Stimulated activated CD4-positive, alpha-beta T cell treated with anti-CD3 and anti-CD28 coated beads, TNF-alpha, amount 100 ng/mL, for 1 hour (primary cell): ENCODE measurements at places on chromosomes 16 and 17.
A peak's percentile ranks its signal among the peaks of the same experiment; 100 is the strongest.

DNA sequence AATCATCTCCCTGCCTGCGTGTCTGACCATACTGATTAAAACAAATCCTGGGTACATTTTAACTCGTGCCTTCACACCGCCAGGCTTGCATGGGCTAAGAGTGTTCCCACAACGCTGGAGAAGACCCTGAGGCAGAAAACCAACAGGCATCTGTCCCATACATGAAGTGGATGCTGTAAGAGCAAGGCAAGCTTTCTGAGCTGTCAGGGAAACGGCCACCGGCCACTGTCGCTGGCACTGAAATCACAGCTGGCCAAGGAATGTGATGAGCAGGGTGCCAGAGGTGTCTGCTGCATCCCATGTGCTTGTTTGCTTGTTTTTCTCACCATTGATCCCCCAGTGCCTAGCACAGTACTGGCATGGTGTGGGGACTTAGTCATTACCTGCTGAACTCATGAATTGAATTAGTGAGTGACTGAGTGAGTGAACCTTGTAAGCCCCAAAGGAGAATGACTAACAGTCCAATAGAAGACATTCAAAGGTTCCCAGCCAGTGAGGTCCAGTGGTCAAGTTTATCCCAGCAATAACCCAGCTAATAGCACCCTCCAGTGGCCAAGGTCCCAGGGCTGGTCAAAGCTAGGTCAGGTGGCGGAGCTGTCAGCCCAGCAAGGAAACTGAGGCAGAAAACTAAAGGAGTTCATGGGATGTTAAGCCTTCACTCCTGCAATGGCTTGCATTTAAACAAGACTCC, 92.7 kb upstream of the CDH5 start:
- DNase-seq, result no peak

GRCh38 chr17:76872221-76872873, 4.1 kb downstream of the MGAT5B start:
- DNase-seq, result no peak

GRCh38 chr17:43932923-43933322, 9.4 kb downstream of the PPY start:
- no peak for DNase-seq

DNA sequence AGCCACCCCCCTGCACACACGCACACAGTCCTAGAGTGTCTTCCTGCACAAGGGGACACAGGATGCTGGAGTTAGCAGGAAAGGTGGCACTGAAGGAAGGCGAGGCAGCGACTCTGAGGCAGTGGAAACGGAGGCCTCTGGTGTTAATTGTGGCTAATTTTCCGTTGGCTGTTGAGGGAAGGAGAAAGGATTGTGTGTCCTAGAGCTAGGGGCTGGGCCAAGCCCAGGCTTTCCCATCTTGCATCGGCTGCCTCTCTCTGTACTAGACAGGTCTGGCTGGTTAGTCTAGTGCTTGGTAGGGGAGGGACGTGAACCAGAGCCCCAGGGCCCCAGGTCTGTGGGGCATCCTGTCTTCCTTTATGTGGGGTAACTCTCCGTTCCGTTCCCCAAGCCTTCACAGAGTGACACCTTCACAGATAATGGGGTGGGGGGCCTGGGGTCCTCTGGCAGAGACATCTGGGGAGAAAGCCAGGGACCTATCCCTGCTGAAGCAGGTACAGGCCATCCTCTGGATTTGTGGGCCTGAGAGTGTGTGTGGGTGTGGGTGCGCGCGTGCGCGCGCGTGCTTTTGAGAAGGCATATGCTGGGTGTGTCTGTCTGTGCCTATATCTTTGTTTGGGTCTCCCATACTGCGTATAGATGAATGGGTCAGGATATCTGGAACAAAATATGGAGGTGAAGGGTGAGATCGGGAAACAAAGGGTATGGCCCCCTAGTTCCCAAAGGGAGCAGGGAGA, at the start of gene CHD3:
TSS of gene CHD3 (plus strand) at position 606 of the 737 bp plus-strand sequence. CDS start 212 bp downstream, outside the sequence.
- no peak for DNase-seq

- DNase-seq, result peak; percentile 54
Observed at GRCh38 chr17:65100316-65101140, 36.6 kb upstream of the RGS9 start.

GRCh38 chr16:87926246-87927194, 9.8 kb downstream of the CA5A start:
- no peak for DNase-seq

- DNase-seq, result no peak
Observed at GRCh38 chr16:57051696-57052228, 40.6 kb upstream of the CPNE2 start.

GRCh38 chr17:67970783-67971182, 25.5 kb downstream of the C17orf58 start:
- no peak for DNase-seq

DNA sequence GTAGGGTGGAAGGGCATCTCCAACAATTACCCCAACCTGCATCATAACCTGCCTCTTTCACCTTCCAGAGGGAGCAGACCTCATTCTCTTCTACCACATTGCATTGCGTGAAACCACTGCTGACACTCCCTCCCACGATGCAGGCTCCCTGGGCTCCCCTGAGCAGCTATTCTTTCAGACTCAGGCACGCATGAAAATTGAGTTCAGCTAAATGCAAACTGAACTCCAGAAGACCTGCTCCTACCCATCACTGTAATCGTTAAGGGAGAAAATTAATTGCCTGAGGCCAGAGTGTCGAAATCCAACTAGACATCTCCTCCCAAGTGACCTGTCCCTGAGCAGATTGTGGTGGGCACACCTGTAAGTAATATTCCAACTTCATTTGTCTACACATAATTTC, 186.0 kb downstream of the GRIN2A start:
- no peak for DNase-seq

DNA sequence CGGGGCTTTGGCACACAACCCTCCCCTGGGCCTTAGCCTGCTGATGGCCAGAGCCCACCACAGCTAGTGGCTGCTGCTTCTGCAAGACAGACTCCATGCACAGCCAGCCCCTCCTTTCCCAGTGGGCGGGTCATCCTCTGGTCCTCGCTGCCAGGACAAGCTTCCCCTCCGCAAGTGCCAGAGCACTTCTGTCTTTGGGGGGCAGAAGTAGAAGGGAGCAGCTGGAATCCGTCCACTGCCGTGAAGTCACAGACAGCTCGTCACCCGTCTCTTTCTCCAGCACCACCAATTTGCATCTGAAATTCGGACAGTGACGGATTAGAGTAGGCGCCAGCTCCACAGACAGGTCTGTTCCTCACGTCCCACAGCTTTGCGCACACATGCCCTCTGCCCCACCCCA, 31.3 kb upstream of the NAT9 start:
- DNase-seq, result no peak

- DNase-seq, result no peak
Observed at GRCh38 chr17:81612172-81612970, 24.5 kb downstream of the NPLOC4 start.

GRCh38 chr16:75653922-75654321, 6.3 kb downstream of the TERF2IP start:
- DNase-seq, result no peak

DNA sequence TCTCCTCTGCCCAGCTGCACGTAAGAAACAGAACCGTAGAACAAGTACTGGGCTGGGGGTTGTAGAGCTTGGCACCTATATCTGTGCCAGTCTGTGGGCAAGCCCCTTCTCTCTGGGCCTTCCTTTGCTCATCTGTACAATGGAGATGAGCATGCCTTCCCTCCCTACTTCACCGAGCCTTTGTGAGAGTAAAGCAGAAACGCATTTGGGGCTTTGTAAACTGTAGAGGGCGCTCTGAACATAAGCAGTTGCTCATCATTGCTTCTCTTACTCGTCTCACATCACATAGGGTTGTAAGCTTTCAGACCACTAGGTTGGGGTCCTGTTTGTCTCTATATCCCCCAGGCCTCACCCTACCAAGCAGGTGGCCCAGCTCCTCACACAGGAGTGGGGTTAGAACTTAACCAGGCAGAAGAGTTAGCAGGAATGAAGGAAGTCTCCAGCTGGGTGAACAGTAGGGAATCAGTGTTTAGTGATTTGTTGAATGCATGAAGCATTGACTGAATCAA, 15.1 kb downstream of the SAMD14 start:
- DNase-seq, result no peak

- DNase-seq, result no peak
Observed at GRCh38 chr17:8360260-8360659, 16.2 kb downstream of the KRABD2 start.

- DNase-seq, result no peak
Observed at GRCh38 chr17:59757470-59757869, 50.0 kb downstream of the VMP1 start.

GRCh38 chr17:27609611-27610303, 21.2 kb upstream of the LGALS9 start:
- no peak for DNase-seq

DNA sequence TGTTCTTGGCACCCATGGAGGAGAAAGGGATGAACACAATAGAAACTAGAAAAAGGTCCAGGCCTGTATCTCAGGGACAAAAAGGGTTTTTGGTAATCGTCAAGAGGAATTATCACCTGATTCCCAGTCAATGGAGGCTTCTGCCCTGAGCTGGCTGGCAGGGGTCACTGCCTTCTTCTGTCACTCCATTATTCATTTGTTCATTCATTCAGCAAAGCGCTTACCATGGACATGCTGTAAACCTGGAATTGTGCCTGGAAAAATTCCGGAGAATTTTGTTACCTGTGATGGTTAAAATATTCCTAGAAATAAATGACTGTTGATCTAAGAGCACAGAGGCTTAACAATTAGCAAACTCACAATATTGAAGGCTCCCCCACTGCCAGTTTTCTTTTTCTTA, 212.3 kb downstream of the SHISA9 start:
- no peak for DNase-seq

GRCh38 chr17:8953156-8953885, 12.2 kb downstream of the PIK3R5 start:
- no peak for DNase-seq

- DNase-seq, result no peak
Observed at GRCh38 chr17:39973496-39973895, 7.1 kb upstream of the PSMD3 start.

DNA sequence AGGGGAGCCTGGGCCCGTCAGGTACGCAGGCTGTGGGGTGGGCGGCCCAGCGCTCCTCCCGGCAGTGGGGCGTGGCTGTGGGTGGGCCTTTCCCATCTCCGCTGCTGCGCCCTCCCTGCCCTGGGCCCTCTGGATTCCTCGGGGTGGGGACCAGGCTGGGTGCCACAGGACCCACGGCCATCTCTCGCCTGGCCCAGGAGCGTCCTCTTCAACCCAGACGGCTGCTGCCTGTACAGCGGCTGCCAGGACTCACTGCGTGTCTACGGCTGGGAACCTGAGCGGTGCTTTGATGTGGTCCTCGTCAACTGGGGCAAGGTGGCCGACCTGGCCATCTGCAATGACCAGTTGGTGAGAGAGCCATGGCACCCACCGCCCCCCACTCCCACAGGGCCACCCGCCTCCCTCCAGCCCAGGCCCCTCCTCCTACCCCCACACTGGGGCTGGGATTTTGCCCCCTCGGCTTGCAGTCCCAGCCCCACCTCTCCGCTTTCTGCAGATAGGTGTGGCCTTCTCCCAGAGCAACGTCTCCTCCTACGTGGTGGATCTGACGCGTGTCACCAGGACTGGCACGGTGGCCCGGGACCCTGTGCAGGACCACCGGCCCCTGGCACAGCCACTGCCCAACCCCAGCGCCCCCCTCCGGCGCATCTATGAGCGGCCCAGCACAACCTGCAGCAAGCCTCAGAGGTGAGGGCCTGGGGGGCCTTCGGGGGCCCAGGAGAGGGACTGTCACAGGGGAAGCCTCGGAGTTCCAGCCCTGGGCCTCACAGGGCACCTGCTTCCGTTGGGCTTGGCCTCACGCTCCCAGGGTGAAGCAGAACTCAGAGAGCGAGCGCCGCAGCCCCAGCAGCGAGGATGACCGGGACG, 17.2 kb downstream of the KATNB1 start:
- no peak for DNase-seq

DNA sequence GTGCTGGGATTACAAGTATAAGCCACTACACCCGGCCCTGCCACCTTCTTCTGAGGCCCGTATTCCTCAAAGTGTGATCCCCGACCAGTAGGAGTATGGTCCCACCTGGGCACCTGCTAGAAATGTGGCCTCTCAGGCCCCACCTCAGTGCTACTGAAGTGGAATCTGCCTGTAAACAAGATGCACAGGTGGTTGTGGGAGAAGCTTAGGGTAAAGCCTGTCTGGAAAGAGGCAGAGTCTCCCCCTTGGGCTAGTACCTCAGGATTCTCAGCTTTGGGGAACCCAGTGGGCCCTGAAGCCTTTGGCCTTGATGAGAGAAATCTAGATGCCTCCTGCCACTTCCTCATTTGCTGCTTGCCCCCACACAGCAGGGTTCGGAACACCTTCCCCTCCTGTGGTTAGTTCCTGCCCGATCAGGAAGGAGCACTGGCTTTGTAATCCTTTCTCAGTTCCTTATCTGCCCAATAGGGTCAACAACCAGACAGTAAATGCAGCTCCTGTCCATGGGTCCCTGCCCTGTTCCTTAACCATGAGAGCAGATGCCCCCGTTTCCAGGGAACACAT, 25.2 kb downstream of the TK2 start:
- DNase-seq, result no peak

DNA sequence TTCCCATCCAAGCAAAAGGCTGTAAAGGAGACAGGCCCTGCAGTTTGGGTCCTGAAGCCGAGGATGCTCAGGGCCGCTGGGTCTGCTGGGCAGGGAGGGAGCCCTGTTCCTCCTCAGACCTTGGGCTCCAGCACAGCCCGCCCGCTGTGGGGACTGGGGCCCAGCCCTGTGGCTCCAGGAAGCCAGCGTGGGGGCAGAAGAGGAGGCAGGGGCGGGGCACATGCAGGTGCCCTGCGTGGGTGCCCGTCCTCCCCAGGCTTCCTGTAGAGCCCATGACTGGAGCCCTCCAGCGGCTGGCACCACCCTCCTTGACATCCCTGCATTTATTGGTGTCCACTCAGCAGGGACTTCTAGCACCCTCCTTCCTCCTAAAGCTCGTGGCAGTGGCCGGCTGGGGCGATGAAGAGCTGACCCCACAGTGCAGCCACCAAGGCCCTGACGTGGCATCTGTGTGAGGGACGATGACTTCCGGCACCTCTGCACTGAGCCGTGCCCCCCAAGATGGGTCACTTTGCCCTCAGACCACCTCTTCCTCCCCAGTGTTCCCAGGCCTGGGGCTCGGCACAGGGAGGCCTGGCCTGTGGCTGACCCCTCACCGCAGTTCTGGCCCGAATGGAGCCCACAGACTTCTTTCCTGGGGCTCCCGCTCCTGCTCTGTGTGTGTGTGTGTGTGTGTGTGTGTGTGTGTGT, 9.9 kb downstream of the PRSS27 start:
- no peak for DNase-seq

DNA sequence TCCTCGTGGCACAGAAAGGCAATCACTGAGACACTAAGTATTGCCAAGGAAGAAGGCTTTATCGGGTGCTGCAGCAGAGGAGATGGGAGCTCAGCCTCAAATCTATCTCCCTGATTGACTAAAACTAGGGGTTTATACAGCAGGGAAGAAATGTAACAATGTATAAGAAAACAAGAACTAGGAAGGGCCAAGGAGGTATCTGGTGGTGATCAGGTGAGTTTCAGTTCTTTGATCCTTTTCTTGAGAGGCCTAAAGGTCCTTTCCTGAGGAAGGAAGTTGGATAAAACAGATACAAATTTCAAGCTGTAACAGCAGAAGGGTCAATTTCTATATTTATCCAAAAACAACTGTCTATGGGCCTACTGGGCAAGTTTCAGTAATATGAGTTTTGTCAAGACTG, 212.4 kb downstream of the COPRS start:
- no peak for DNase-seq
